ENCODE measurements at places on chromosomes 1 and 21.
A peak's percentile ranks its signal among the peaks of the same experiment; 100 is the strongest.

DNA sequence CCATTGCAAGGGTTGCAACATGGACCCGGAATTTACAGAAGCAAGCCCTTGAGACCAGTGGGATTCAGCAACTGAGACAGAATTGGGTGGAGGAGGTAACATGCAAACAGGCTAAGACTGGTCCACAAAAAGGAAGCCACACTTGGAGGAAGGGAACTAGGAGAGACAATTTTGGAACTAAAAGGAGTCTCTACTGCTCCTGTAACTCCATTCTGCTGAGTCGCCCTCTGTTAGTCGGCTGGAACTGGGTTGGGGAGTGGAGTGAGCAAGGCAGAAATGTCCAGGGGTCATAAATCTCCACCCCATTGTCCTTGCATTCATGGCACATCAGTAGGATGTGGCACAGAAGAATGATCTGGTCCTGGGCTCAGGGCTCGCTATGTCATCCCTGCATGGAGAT, 5.1 kb downstream of the LAMB3 start:
- DNase-seq = no peak

- DNase-seq = no peak
Measured at GRCh38 chr1:66542811-66543767, 9.1 kb downstream of the SGIP1 start.

GRCh38 chr1:33048426-33048825, 11.7 kb upstream of the AK2 start:
- no peak for DNase-seq

DNA sequence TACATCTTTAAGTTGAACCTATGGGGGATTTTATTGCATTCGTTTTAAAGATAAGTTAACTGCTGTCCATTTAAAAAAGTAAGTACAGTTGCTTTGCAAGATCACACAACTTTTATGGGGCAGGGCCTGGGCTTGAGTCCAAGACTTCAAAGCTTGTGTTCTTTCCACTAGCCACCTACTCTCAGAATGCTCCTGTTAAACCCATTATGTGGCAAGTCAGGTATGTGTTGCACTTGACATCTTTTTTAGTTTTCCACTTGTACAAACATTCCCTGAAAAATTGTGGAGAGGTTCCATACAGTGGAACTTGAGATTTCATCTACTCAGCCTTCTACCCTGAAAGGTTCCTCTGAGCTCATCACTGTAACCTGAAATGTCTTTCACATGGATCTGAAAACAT, 235.5 kb upstream of the SGIP1 start:
- no peak for DNase-seq

- DNase-seq = peak; percentile 98
Measured at GRCh38 chr1:23777979-23778814, at the start of gene PITHD1. Gene PITHD1 (plus strand): TSS chr1:23778418. CDS start chr1:23778516, 98 bp downstream.
